ENCODE measurements at places on chromosomes 13 and 19. TPM values are rescaled to one million over a fixed set of nuclear protein-coding genes. Genes with fewer than 3 reads are reported as not detected.

DNA sequence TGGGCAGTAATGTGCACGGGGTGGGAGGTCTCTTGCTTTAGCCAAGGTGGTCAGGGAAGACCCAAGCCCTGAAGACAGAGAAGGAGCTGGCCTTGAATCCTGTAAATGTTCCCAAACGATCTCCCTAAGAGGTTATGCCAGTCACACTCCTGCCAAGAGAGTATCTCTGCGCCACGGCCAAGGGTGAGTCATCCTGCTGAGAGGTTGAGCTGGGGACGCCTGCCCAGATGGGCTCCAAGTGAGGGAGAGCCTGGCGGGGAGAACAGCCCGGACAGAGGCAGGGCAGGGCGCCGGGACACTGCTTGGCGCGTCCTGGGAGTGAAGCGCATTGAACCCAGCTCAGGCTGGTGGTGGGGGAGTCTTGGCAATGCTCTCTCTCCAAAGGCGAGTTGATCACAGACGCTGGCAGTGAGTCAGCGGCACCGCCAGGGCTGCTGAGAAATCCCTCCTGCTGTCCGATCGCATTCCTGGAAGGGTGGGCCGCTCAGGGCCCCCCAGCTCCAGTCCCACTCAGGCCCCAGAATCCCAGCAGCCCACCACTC lies 16.4 kb downstream of the SULT2B1 start:
- no peak overlapping the region for H3K4me3 ChIP-seq
- H3K4me1 ChIP-seq, result no peaks in the 10 kb centered on the region
- H3K36me3 ChIP-seq, result no peaks in the 10 kb centered on the region
- no peak overlapping the region for H3K27ac ChIP-seq

DNA sequence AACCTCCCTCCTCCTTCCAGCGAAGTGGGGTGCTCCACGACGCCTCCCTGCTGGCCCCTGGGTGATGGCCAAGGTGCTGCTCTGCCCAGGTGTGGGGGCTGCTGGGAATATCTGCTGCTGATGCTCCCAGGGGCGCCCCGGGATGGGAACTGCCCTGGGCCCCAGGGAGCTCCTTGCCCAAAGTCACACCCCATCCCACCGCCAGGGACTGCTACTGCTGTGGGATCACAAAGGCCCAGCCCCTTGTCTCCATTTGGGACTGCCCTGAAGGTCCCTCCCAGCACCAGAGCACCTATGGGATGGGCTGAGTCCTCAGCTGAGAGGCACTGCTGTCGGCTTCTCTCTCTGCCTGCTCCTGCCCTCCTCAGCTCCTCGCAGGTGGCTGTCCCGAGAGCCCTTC lies 19.0 kb downstream of the CHST8 start:
- no peak for DNase-seq
- no peak overlapping the region for H3K27ac ChIP-seq
- no peaks in the 10 kb centered on the region for H3K36me3 ChIP-seq

DNA sequence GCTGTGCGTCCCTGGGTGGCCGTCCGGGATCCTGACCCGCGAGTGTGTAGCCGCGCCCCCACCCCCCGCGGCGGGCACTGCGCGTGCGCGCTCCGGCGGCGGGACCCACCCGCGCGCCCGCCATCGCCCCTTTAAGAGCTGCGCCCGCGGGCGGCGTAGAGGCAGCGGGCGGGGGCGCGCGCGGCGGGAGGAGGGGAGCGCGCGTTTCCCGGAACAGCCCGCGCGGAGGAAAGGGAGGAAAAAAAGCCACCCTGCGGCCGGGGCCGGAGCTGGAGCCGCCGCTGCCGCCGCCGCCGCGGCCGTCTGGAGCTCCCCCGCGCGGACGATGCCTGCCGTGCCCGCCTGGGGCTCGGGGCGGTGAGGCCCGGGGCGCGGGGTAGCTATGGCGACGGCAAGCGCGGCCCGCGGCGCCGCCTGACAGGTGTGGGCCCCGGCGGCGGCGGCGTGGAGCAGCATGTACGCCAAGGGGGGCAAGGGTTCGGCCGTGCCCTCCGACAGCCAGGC lies at the start of gene SSBP4:
SSBP4 (plus strand) TSS at position 204 of the 504 bp plus-strand sequence; CDS start at position 455, 251 bp downstream.
- H3K27me3 ChIP-seq, result no peaks in the 10 kb centered on the region
- H3K4me1 ChIP-seq, result peaks cover 55% of the 10 kb centered on the region
- H3K4me3 ChIP-seq, result peak within 1 kb of the TSS; percentile 75
- H3K36me3 ChIP-seq, result no peaks in the 10 kb centered on the region
- no peak for DNase-seq

The TEX26 gene
- total RNA-seq, result not detected

DNA sequence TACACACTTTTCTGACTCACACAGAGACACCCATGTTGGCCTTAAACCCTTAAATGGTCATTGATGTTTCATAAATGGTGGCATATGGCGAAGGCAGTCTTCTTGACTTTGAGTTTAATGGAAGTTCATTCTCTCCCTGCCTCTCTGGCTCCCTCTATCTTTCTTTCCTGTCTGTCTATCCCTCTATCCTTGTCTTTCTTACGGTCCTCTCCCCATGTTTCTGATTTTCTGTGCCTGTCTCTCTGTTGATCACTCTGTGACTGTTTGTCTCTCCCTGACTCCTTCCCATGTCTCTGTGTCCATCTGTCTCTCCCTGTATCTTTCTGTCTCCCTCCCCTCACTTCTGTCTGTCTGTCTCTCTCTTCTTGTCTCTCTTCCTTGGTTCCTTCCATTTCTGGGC lies 43.2 kb upstream of the SHKBP1 start:
- peaks cover 18% of the 10 kb centered on the region for H3K4me1 ChIP-seq
- peaks cover 6% of the 10 kb centered on the region for H3K27me3 ChIP-seq
- no peak overlapping the region for H3K4me3 ChIP-seq
- no peak overlapping the region for H3K27ac ChIP-seq
- no peak for DNase-seq

- no peak for DNase-seq
- no peaks in the 10 kb centered on the region for H3K36me3 ChIP-seq
- no peak overlapping the region for H3K4me3 ChIP-seq
- no peak overlapping the region for H3K27ac ChIP-seq
These were observed 19.6 kb downstream of the GPR183 start for GRCh38 chr13:99287551-99287950.

The ZNF667 gene
- total RNA-seq, result 4.8 TPM

DNA sequence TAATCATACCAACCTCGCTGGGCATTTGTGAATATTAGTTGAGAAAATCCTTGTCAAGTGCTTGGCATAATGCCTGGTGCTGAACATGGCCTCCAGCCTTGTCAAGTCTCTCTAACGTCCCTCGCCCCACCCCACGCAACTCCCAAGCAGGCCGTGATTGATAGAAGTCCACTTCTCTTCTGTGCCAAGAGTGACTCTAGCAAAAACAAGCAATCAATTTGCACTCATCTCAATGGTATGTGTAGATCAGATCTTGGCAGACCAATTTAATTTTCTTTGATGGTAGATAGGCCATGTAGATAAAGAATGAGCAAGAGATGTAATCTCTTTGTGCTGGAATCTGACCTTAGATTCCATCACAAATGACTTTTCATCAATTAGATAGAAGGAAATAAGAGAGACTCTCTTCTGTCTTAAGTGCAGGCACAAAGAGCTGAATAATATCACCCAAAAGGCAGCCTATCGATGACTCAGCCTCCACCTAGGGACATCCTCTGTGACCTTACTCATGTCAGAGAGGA lies 31.0 kb upstream of the KATNAL1 start:
- no peak overlapping the region for H3K4me3 ChIP-seq
- DNase-seq, result no peak
- peaks cover 46% of the 10 kb centered on the region for H3K4me1 ChIP-seq
- no peaks in the 10 kb centered on the region for H3K27me3 ChIP-seq

The POSTN gene
- 79.1 TPM for total RNA-seq

DNA sequence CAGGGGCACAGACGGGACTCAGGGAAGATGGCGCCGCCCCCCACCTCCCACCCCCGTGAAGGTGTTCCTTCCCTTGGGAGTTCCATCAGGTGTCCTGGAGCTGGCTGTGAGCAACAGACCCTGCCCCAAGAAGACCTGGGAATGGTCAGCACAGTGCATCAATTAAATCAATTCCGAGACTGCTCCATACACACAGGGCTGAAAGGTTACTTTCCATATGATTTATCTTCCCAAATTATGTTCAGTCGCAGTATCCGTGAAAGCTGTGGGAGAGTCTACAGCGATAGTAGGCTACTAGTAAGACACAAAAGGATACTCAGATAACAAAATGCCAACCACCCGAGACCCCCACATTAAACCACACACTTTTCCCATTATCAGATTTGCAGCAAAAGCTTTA lies 71.8 kb upstream of the PABPC3 start:
- H3K36me3 ChIP-seq, result no peaks in the 10 kb centered on the region
- H3K4me3 ChIP-seq, result no peak overlapping the region
- no peak overlapping the region for H3K27ac ChIP-seq
- no peak for DNase-seq
- H3K27me3 ChIP-seq, result peaks cover 5% of the 10 kb centered on the region
- H3K4me1 ChIP-seq, result no peaks in the 10 kb centered on the region

DNA sequence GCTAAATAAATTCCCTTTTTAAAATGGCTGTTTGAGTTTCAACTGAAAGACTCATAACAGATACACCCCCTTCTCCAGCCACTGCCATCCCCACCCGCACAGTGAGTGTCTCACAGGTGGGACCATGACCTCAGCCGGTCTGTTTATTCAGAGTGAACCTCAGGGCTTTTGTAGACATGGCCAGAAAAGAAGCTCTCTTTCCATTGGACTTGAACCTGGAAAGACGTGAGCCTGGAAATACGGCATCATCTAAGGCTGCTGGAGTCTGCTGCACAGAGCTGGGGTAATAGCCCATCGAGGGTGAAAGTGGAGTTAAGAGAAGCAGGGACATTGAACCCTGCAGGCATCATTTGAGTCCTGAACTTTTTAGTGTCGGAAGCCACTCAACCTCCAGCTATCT lies 15.2 kb upstream of the KPNA3 start:
- no peak for DNase-seq
- no peaks in the 10 kb centered on the region for H3K36me3 ChIP-seq
- no peak overlapping the region for H3K27ac ChIP-seq
- H3K27me3 ChIP-seq, result peaks cover 4% of the 10 kb centered on the region

- no peak overlapping the region for H3K4me3 ChIP-seq
- H3K27ac ChIP-seq, result no peak overlapping the region
- peaks cover 9% of the 10 kb centered on the region for H3K4me1 ChIP-seq
- DNase-seq, result peak; percentile 51
- no peaks in the 10 kb centered on the region for H3K36me3 ChIP-seq
These were observed 16.8 kb downstream of the FPR2 start for GRCh38 chr19:51777570-51778462.

GRCh38 chr13:25232937-25233515 lies 54.3 kb downstream of the MTMR6 start:
- no peaks in the 10 kb centered on the region for H3K27me3 ChIP-seq
- H3K27ac ChIP-seq, result no peak overlapping the region
- DNase-seq, result no peak

The ZNF331 gene
- 46.8 TPM for total RNA-seq

DNA sequence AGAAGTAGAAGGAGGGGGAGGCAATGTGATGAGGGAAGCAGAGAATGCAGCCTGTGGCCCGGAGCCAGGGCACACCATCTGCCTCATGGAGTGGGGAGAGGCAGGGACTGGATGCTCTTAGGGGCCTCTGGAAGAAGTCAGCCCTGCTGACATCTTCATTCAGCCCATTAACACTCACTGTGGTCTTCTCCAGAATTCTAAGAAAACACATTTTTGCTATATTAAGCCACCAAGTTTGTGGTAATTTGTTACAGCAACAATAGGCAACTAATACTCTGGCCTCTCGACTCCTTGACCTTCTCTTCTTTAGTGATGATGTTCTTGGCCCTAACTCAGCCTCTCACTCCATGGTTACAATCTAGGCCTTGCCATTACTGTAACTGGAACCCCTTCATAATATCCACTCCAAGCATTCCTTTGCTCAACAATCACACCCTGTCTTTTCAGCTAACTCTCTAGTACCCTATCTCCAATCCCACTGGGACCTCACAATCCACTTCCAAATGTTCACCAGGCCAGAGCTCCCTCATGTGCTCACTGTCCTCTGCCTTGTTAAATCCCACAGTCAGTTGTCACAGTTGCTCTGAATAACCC lies 98.5 kb downstream of the MIPEP start:
- no peak overlapping the region for H3K27ac ChIP-seq
- no peaks in the 10 kb centered on the region for H3K4me1 ChIP-seq
- no peak for DNase-seq
- no peaks in the 10 kb centered on the region for H3K36me3 ChIP-seq

GRCh38 chr13:36513266-36513665 lies 81.0 kb downstream of the CCNA1 start:
- no peak overlapping the region for H3K4me3 ChIP-seq
- no peaks in the 10 kb centered on the region for H3K4me1 ChIP-seq
- no peaks in the 10 kb centered on the region for H3K36me3 ChIP-seq
- no peaks in the 10 kb centered on the region for H3K27me3 ChIP-seq
- no peak overlapping the region for H3K27ac ChIP-seq

The IL11 gene
- 0.21 TPM for total RNA-seq

The ZNF382 gene
- total RNA-seq, result 10.1 TPM

DNA sequence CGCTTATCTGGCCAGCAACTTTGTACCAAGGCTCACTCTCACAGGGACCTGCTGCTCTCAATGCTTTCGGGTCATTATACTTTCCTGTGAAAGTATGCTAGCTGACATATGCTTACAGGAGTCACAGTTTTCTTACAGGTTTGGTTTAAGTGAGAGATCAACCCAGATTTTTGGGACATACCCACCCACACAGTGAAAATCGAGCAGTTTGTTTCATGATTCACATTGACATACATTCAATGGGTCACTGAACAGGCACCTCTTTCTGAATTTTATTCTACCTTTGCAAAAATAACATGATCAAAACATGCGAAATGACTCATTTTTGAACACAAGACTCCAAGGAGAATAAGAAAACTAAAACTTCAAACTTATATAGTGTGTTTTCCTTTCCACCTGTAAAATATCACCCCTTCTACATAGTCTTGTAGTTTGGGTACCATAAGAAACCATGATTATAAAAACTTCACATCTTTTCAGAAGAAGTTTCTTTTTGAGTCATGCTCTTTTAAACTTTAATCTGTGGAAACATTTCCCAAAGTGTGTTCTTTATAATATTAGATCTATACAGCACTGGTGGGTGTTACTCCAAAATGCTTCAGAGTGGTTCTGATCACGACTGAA lies 44.3 kb upstream of the TEX29 start:
- H3K27ac ChIP-seq, result no peak overlapping the region
- H3K27me3 ChIP-seq, result no peaks in the 10 kb centered on the region
- no peak for DNase-seq
- peaks cover 70% of the 10 kb centered on the region for H3K36me3 ChIP-seq
- H3K4me3 ChIP-seq, result no peak overlapping the region
- H3K4me1 ChIP-seq, result peaks cover 25% of the 10 kb centered on the region

The HNRNPA1L2 gene
- 7.6 TPM for total RNA-seq

DNA sequence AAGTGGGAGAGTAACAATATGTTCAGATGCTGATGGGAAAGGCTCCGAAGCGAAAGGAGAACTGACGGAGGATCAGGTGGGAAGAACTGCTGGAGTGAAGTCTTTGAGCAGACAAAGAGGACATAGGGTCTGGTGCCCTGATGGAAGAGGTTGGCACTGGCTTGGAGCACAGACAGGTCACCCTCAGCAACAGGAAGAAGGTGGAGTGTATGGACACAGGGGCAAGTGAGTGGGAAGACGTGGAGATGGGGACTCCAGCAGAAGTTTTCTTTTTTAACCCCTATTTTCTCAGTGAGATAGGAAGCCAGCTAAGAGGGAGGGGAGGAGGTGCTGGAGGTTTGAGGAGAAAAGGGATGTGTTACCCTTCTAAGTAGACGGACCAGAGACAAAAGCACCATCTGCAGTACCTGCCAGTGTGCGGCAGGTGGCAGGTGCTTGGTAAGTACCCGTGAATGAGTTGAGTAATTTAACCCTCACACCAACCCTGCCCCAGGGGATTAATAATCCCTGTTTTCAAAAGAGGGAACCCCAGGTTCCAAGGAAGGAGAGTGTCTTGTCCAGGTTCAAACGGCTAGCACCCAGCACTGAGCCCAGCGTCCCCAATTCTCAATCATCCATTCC lies 11.2 kb downstream of the HAS1 start:
- H3K27ac ChIP-seq, result no peak overlapping the region
- H3K4me3 ChIP-seq, result no peak overlapping the region
- DNase-seq, result no peak
- H3K4me1 ChIP-seq, result no peaks in the 10 kb centered on the region
